ENCODE measurements at places on chromosomes 2 and 18.
A peak's percentile ranks its signal among the peaks of the same experiment; 100 is the strongest.

DNA sequence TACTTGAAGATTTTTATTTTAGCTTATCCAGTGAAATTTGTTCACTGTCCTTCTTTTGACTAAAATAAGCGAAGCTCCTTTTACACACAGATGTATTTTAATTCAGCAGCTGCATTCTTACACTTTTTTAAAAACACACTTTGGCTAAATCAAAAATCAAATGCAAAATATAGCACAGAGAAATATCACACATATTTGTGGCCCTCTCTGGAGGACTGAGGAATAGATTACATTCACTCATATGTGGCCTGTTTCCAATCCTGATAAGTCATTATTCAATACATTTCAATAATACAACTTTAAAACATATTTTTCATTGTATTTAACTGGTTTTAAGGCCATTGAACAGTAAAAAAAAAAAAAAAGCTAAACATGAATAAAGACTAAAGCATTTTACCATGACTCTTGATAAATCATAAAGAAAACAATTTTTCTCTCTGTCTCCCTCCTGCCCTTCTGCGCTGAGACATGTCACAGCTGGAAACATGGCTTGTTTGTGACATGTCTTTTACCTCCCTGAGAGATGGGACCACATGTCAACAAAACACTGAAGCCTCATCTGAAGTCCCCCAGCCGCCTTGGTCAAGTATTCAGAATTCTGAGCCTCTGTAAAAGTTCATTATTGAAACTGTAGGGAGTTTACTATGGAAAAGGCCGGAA lies 221.0 kb downstream of the ZNF407 start:
- DNase-seq: no peak

GRCh38 chr2:121611730-121612705 lies 37.2 kb downstream of the CLASP1 start:
- DNase-seq: no peak

- no peak for DNase-seq
These were observed 1.7 kb downstream of the MEIS1 start for GRCh38 chr2:66436581-66437001.

DNA sequence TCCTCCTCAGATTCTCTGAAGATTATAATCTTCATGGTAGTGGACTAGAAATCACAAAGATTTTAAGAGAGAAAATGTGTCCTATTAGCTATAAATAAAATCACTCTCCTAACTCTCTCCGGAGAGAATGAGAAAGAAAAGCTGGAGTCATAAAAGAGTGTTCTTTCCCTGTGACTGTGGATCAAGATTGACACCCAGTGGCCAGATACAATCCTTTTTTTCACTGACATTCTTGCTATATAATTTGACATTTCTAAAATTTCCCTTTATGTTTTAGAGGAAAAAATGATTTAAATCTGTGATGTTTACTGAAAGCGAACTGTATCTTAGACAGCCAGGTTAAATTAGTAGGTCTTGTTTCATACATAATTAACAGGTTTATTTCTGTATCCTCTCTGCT lies 35.4 kb upstream of the LRP2 start:
- peak; percentile 13 for DNase-seq

DNA sequence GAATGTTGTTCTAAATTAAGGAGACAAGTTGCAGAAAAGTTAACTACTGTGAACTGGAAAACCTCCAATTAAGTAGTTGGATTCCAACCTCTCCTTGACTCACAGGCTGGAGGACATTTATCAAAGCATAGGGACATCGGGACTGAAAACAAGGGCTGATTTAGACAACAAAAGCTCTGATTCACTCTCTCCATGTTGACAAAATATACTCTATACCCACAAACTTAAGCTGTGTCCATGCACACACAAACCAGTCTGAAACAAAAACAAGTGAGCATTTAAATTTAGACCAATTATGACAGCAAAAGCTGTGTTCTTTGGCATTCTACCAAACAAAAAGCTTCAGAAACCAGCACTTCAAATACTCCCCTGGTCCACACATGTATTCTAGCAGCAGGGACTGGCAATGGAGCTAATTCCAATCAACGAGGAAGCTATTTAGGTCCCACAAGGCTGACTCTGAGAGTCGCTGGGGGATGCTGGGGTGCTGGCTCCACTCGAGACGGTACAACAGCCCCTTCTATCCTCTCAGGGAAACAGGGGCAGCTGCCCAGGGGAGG lies 71.4 kb downstream of the NXPH2 start:
- DNase-seq: no peak

DNA sequence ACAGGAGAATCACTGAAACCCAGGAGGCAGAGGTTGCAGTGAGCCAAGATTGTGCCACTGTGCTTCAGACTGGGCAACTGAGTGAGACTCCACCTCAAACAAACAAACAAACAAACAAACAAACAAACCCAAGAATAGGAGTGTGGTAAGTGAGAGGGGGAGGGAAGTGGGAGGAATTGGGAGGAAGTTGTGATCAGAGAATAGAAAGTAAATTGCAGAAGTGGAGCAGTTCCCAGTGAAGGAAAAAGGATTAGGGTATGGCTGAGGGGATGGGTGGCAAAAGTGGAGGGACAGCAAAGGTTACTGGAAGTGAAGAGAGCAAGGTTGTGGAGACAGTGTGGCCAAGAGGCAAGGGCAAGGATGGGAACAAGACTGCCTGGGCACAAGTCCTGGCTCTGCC lies 41.1 kb upstream of the C1GALT1C1L start:
- DNase-seq: no peak

GRCh38 chr2:174300114-174300513 lies 34.6 kb upstream of the SP9 start:
- DNase-seq: no peak

- no peak for DNase-seq
These were observed 246.6 kb upstream of the REG3G start for GRCh38 chr2:78778756-78779510.

GRCh38 chr2:120433816-120434290 lies 87.9 kb downstream of the INHBB start:
- DNase-seq: no peak

DNA sequence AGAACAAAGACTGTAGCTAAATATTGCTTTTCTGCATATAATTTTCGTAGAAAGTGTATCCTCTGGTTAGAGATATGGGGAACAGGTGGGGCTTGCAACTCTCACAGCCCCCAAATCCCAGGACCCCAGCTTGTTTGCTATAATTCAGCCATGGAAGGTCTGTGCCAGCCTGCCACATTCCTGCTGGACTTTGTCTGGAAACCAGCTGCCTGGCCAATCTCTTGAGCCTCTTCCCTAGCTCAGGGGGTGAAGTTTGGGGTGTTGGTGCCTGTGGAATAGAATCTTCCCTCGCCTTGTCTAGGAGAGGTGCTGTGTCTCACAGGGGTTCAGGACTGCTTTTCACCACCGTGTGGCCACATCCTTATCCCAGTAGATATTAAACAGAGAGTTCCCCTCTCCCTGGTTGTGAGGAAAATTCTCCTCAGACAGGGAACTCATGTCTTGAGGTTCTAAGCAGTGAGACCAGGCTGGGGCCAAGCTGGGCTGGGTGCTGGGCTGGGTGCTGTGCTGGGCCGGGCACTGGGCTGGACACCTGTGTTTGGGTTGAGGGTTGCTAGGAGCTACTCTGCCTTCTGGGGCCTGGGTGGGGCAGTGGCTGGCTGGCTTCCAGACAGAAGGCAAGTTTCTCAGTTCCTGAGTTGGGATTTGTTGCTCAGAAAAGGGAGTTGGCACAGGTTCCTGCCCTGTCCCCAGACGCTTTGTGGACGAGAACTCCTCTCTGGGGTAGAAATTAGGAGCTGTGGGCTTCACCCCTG lies 12.3 kb downstream of the TOGARAM2 start:
- no peak for DNase-seq

DNA sequence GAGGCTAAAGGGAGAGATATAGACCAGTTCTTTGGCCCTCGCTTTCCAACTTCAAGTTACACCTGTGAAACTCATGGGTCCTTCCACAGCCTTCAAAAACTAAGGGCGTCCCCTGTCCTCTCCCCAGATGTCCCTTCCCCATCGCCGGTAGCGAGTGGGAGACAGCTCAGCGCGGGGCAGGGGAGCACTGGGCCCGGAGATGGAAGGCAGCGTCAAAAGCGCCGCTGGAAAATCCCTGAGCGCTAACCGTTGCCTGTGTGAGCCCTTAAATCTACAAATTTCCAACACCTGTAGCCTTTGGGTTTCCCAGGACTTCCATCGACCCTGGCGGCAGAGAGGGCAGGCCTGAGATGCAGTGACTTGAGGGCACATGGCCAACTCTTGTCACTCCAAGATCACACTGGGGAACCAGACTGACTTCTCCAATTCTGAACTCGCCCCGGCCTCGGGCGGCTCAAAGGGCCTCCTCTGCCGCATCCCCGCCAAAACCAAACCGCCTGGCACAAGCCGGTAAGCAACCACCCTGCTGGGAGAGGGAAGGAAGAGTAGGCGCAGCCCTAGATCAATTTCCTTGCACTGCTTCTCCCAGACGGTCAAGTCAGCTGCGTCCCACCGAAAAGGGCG lies 879 bp upstream of the EPAS1 start:
- DNase-seq: no peak

GRCh38 chr2:235988271-235989015 lies 179.7 kb downstream of the GBX2 start:
- DNase-seq: peak; percentile 45
